ENCODE measurements at places on chromosomes 7 and 10. TPM values are rescaled to one million over a fixed set of nuclear protein-coding genes. Genes with fewer than 3 reads are reported as not detected.

DNA sequence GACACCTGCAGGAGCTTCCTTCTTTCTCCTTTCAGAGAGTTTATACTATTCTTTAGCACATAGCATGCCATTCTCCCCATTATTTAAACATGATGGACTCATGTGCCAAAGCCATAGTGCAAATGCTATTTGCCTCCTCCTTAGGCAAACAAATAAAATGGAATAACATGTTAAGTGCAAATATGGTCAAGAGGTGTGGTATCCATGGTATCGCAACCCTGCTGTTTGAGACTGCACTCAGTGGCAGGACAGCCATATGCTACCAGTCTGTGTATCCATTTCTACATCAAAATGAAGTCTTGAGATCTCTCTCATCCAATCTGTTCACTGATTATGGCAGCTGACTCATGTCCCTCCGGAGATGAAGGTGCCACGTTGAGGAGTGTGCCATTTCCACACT is 22.8 kb downstream of the HEPACAM2 start:
- no peak for DNase-seq

- no peak for DNase-seq
Measured at GRCh38 chr7:135239263-135239662, 5.6 kb downstream of the STRA8 start.

DNA sequence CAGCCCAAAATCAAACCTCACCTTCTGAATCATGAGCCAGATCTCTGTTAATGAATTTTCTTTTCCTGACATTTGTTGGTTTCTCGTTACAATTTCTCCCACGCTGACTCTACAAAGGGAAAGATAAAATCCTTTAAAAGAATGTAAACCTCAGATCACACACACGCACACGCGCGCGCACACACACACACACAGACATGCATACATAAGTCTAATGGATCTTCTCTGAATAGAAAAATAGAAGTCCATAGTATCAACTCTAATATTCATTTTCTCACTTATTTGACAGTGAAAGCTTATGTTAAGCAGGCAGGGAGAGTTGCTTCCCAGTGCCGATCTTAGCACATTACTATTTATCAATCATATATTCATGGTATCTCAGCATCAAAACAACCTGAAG is 1.4 kb downstream of the ETV1 start:
- DNase-seq = no peak

- no peak for DNase-seq
Measured at GRCh38 chr10:84342584-84342983, 14.2 kb downstream of the CCSER2 start.

DNA sequence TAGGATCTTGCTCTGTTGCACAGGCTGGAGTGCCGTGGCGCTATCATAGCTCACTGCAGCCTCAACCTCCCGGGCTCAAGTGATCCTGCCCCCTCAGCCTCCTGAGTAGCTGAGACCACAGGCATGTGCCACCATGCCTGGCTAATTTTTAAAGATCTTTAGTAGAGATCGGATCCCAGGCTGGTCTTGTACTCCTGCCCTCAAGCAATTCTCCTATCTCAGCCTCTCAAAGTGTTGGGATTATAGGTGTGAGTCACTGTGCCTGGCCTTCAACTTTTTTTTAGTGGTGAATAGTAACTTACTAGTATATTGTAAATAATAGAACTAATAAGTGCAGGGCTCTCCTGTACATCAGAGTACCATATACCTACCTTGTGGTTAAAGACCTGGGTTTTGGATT is 52.1 kb upstream of the LMTK2 start:
- DNase-seq = no peak

CLEC5A gene
- not detected for total RNA-seq

TAS2R39 gene
- total RNA-seq = not detected

C10orf71 gene
- total RNA-seq = not detected

CPXM2 gene
- not detected for total RNA-seq

Measured in Panc1 (cell line).